ENCODE measurements at places on chromosomes 11 and 22. TPM values are rescaled to one million over a fixed set of nuclear protein-coding genes. Genes with fewer than 3 reads are reported as not detected.
A peak's percentile ranks its signal among the peaks of the same experiment; 100 is the strongest.

- DNase-seq, result no peak
- H3K27me3 ChIP-seq, result no peaks in the 10 kb centered on the region
- no peaks in the 10 kb centered on the region for H3K4me1 ChIP-seq
Measured at GRCh38 chr11:92225568-92226330, 1.1 kb downstream of the FAT3 start.

SPDYC gene
- total RNA-seq, result not detected

- H3K36me3 ChIP-seq, result no peaks in the 10 kb centered on the region
- H3K4me3 ChIP-seq, result no peak overlapping the region
- DNase-seq, result no peak
Measured at GRCh38 chr22:41857860-41858199, 24.9 kb downstream of the SREBF2 start.

DNA sequence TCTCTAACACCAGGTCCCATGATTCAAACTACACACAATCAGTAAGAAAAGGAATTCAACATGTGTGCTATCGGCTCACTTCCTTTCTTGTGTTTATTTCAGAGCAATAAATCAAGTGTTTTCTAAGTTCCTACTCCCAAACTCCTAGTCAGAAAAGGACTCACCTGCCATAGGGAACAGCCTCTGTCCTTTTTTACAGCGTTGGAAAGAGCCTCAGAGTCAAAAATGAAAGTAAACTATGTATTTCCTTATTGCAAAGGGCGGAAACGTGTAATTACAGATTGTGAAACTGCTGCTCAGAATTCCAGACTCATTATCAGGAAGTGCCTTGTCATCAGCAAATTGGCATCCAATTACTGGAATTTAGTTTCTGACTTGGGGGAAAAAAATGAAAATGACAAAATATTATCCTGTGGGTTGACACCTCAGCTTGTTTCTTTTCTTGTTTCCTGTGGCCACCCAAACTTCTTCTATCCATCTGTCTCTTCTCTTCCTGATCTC lies at the start of gene CASP4:
TSS of gene CASP4 (minus strand) at position 220 of the 501 bp plus-strand sequence. CDS start at position 171, 49 bp downstream.
- H3K36me3 ChIP-seq, result no peaks in the 10 kb centered on the region
- peak within 1 kb of the TSS; percentile 93 for H3K27ac ChIP-seq
- H3K4me3 ChIP-seq, result peak within 1 kb of the TSS; percentile 31
- H3K27me3 ChIP-seq, result no peaks in the 10 kb centered on the region

TMEM191C gene
- total RNA-seq, result 1.4 TPM

DNA sequence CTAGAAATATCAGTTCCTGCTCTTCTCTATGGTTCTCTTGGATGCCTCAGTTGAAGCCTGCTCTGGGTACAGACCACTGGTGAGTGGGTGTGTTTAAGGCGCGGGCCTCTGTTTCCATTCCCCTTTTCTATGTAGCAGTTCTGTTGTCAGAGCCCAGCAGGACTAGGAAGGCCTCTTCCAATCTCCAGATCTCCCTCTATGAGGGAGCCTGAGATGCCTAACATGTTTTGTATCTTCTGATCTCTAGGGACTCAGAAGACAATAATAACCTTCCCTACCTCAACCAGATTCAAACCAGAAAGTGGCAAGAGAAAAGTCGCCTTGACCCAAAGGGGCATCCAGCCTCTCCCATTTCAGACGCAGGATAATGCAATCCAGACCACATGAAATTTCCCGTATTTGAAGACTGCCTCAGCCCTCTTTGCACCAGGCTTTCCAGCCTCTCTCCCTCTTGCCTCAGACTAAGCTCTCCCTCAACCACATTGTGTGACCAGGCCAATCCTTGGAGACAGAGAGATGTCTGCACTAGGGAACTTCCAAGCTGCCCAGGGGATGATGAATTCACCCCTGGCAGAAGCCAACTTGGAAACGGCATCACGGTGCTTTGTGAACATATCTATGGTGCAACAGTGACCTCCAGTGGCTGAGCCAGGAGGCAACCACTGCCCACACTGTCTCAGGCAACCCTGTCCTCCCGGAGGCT lies 150.1 kb upstream of the UBASH3B start:
- H3K36me3 ChIP-seq, result no peaks in the 10 kb centered on the region
- H3K4me3 ChIP-seq, result no peak overlapping the region
- no peaks in the 10 kb centered on the region for H3K27me3 ChIP-seq
- peaks cover 6% of the 10 kb centered on the region for H3K4me1 ChIP-seq

- no peak overlapping the region for H3K4me3 ChIP-seq
- H3K27me3 ChIP-seq, result no peaks in the 10 kb centered on the region
- no peak overlapping the region for H3K27ac ChIP-seq
- H3K4me1 ChIP-seq, result no peaks in the 10 kb centered on the region
- H3K36me3 ChIP-seq, result no peaks in the 10 kb centered on the region
Measured at GRCh38 chr11:66684635-66685034, 6.9 kb upstream of the RBM4B start.

OR5A2 gene
- not detected for total RNA-seq

DNA sequence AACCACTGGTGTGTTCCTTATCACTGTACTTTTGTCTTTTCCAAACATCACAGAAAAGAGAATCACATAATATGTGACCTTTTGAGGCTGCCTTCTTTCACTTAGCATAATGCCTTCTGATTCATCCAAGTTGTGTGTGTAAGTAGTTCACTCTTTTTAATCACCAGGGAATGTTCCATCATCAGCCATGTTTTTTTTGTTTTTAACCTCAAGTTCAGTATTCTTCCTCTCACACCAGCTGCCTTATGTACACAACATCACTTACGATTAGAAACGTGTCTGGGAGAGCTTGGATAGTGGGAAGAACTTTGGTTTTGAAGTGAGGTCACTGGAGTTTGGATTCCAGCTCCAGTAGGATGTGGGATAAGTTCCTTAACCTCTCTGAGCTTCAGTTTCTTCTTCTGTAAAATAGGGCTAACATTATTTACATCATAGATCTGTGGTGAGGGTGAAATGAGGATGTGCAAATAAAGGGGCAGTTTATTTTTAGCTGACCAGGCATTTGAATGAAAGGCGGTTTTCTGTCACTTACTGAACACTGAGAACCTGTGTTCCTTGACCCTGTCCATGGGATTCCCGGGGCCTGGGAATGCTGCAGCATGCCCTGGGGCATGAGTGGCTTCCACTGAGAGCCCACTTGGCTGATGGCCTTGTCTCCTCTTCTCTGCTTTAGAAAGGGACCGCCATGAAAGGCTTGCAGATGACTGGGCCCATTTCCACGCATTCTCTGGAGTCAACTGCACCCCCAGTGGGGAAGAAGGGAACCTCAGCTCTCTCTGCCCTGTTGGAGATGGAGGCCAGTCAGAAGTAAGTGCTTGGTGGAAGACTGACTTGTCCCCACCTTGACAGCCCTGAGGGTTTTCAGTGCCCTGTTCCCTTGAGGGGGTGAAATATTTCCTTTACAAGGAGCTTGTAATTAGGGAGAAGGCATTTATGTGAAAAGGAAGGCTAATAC lies 92.6 kb downstream of the DEPDC5 start:
- H3K27me3 ChIP-seq, result no peaks in the 10 kb centered on the region
- no peak for DNase-seq
- peaks cover 44% of the 10 kb centered on the region for H3K36me3 ChIP-seq
- H3K4me3 ChIP-seq, result no peak overlapping the region

MLC1 gene
- total RNA-seq, result 1.3 TPM

DNA sequence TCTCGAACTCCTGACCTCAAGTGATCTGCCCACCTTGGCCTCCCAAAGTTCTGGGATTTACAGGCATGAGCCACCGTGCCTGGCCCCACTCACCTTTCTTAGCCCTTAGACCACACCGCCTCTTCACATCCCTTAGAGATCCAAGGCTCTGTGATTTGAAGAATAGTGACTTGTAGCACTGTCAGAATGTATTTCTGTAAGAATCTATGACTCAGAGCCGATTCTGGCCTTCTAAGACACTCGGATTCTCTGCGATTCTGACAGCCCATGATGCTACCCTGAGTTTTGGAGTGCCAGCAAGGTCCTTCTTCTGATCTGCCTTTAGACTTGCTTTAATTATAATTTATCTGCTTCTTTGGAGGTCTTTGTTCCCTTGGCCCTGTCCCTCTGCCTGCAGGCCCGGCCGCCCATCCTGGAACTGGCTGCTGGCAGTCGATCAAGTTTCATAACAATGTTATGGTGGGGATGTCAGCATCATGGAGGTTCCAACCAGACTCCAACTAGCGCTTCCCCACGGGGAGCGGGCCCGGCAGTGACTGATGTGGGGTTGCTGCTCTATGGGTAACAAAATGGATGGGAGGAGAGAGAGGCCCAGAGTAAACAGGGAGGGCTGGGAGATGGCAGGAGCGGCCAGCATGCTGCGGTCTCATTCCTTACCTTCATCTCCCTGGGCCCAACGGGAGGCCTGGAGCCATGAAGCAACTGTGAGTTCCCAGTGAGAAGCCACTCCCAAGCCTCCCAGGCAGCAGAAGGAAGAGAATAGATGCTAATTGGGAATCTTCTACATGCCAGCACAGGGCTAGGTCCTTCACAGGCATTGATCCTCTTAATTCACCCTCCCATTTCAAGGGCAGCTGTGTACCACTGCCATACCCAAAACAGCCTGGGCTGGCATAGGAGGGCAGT lies 55.7 kb upstream of the RASD2 start:
- DNase-seq, result no peak
- H3K4me3 ChIP-seq, result no peak overlapping the region
- H3K27me3 ChIP-seq, result no peaks in the 10 kb centered on the region
- peaks cover 14% of the 10 kb centered on the region for H3K4me1 ChIP-seq
- no peaks in the 10 kb centered on the region for H3K36me3 ChIP-seq
- H3K27ac ChIP-seq, result no peak overlapping the region

KRTAP5-1 gene
- not detected for total RNA-seq

DNA sequence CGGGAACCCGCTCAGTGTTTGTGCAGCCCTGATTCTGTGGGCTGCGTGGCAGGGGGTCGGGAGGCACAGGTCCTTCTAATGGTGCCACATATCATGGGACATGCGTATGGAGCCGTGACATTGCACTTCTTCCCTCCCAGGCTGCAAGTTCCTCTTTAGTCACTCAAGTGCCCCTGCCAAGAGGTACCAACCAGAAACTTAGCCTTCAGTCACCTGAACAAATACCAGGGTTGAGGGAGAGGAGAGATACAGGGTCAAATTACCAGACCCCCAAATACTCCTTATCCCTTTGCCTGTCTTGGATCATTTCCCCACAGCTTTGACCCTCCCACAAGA lies 209.1 kb downstream of the BUD13 start:
- H3K27ac ChIP-seq, result no peak overlapping the region
- H3K4me1 ChIP-seq, result no peaks in the 10 kb centered on the region
- H3K36me3 ChIP-seq, result no peaks in the 10 kb centered on the region
- H3K4me3 ChIP-seq, result no peak overlapping the region

MGAT3 gene
- total RNA-seq, result 28.0 TPM

PYGM gene
- 1.9 TPM for total RNA-seq

GRCh38 chr11:729492-730074 lies 17.7 kb upstream of the TALDO1 start:
- H3K36me3 ChIP-seq, result no peaks in the 10 kb centered on the region
- peak overlapping the region; percentile 39 for H3K27ac ChIP-seq
- no peak overlapping the region for H3K4me3 ChIP-seq
- H3K27me3 ChIP-seq, result peaks cover 18% of the 10 kb centered on the region
- H3K4me1 ChIP-seq, result peaks cover 28% of the 10 kb centered on the region

NELL1 gene
- not detected for total RNA-seq

TEX54 gene
- not detected for total RNA-seq

KRTAP5-2 gene
- total RNA-seq, result not detected

DNA sequence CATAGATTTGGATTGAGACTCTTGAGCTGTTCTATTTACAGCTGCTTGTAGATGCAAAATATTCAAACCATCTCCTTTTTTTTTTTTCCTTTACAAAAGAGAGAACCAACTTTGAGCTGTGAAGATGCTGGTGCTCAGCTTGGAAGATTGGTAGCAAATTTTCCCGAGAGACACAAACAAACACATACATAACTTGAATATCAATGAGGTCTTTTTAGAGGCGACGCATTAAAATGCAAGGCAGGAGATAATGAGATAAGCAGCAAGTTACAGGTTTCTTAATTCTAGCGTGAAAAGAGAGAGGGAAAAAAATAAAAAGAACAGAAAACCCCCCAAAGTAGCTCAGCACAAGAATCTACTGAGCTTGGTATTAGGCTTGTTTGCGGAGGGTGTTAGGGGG lies 247.0 kb upstream of the SORL1-AS1 start:
- no peaks in the 10 kb centered on the region for H3K4me1 ChIP-seq
- no peaks in the 10 kb centered on the region for H3K27me3 ChIP-seq

GRCh38 chr11:30579415-30580175 lies 6.6 kb downstream of the MPPED2 start:
- no peak for DNase-seq
- peaks cover 4% of the 10 kb centered on the region for H3K4me1 ChIP-seq
- no peaks in the 10 kb centered on the region for H3K27me3 ChIP-seq
- no peak overlapping the region for H3K4me3 ChIP-seq
- no peaks in the 10 kb centered on the region for H3K36me3 ChIP-seq

GRCh38 chr11:46675288-46675851 lies 25.0 kb downstream of the ARHGAP1 start:
- H3K4me1 ChIP-seq, result peaks cover 33% of the 10 kb centered on the region
- H3K36me3 ChIP-seq, result peaks cover 60% of the 10 kb centered on the region
- peak overlapping the region; percentile 87 for H3K27ac ChIP-seq
- no peak overlapping the region for H3K4me3 ChIP-seq

ELMOD1 gene
- not detected for total RNA-seq

MN1 gene
- 1.0 TPM for total RNA-seq

- no peaks in the 10 kb centered on the region for H3K27me3 ChIP-seq
- peaks cover 8% of the 10 kb centered on the region for H3K36me3 ChIP-seq
- H3K4me1 ChIP-seq, result peaks cover 15% of the 10 kb centered on the region
- DNase-seq, result no peak
Measured at GRCh38 chr22:45582236-45582954, 79.7 kb downstream of the FBLN1 start.

GRCh38 chr11:29490938-29491337 lies 525.9 kb downstream of the KCNA4 start:
- no peaks in the 10 kb centered on the region for H3K27me3 ChIP-seq
- no peaks in the 10 kb centered on the region for H3K36me3 ChIP-seq
- H3K4me3 ChIP-seq, result no peak overlapping the region
- H3K27ac ChIP-seq, result no peak overlapping the region

GRCh38 chr11:2932850-2933251 lies 3.6 kb upstream of the PHLDA2 start:
- peaks cover 30% of the 10 kb centered on the region for H3K4me1 ChIP-seq
- H3K27ac ChIP-seq, result no peak overlapping the region
- no peaks in the 10 kb centered on the region for H3K36me3 ChIP-seq
- no peak overlapping the region for H3K4me3 ChIP-seq

- H3K4me1 ChIP-seq, result no peaks in the 10 kb centered on the region
- H3K27ac ChIP-seq, result no peak overlapping the region
- H3K27me3 ChIP-seq, result no peaks in the 10 kb centered on the region
- peak; percentile 70 for DNase-seq
Measured at GRCh38 chr11:66861774-66862558, 5.1 kb downstream of the LRFN4 start.

DNA sequence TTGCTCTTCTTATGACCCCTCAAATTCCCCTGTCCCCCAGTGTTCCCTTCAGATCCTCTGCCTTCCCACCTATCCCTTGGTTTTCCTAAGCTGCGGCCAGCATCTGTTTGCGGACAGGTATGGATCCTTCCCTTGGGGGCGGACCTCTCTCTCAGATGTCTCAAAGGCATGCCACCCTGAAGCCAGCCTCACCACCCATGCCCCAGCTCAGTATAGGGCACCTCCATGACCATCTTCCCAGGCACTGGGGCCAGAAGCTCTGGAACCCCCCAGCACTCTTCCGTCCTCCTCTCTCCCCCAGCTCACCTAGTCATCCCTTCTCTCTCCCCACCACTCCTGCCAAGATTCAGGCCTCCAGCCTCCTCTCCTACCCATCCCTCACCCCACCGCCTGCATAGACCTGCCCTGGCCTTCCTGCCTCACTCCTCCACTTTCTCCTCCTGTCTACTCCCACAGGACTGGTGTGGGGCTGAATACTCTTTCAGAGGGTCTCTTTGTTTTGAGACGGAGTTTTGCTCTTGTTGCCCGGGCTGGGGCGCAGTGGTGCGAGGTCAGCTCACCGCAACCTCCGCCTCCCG lies 2.2 kb downstream of the LRRC75B start:
- no peaks in the 10 kb centered on the region for H3K36me3 ChIP-seq
- H3K4me3 ChIP-seq, result no peak overlapping the region
- no peak for DNase-seq
- H3K4me1 ChIP-seq, result peaks cover 31% of the 10 kb centered on the region
- no peak overlapping the region for H3K27ac ChIP-seq

Data from upper lobe of left lung (tissue), 6 donors.